ENCODE measurements at places on chromosomes 3 and 15.

GRCh38 chr3:38109580-38110313 is 27.2 kb downstream of the ACAA1 start:
- no peak for DNase-seq

GRCh38 chr15:99706557-99707303 is 26.5 kb downstream of the LYSMD4 start:
- DNase-seq, result no peak

- no peak for DNase-seq
Measured at GRCh38 chr15:74319596-74320351, 47.7 kb downstream of the CYP11A1 start.

DNA sequence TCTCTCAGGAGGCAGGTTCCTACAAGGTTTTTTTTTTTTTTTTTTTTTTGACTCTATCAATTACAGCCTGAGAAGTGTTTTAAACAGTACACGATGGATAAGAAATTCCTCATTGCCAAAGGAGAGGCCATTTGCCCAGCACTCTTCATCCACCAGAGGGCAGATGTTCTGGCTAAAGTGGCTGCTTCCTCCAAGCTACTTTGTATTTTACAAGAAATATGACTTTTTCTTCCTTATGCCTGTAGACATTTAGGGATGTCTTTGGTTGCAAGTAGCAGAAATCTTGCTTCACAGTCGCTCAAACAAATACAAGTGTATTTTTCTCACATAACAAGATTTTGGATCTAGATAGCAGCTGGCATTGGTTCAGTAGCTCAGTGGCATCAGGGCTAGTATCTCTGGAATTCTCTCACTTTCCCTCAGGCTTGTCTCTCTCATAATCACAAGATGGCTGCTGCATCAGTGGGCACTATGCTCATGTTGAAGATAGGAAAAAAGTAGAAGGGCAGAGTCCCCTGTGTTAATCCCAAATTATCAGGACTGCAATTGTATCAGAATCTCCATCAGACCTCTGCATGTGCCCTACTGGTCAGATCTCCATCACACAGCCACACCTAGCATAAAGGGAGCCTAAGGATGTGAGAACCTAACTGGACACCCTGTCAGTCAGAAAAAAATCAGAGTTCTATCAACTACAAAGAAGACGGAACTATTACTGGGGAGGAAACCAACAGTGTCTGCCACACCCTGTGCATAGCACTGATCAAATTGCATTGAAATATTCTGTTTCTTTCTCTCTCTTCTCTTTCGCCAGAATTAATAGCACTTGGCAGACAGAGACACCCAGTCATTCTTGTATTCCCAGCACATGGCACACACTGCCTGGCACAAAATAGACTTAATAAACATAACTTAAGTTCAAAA is 138.9 kb upstream of the COL8A1 start:
- no peak for DNase-seq

- DNase-seq, result no peak
Measured at GRCh38 chr15:80423215-80423614, 19.0 kb downstream of the ARNT2 start.

DNA sequence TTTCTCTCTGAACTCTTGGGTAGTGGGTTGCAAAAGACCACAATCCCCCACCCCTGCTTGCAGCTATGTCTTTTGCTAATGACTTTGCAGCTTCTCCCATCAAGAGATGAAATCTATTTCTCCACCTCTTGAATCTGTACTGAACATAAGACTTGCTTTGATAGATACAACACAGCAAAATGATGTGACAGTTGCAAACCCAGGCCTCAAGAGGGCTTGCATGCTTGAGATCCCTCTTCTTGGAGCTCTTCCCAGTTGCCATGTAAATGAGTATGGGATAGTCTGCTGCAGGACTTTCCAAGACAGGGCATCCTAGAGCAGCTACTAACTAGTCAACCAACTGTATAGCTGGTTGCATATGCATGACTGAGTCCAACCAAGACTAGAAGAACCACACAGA is 783.6 kb downstream of the PDCD6IP start:
- DNase-seq, result no peak

DNA sequence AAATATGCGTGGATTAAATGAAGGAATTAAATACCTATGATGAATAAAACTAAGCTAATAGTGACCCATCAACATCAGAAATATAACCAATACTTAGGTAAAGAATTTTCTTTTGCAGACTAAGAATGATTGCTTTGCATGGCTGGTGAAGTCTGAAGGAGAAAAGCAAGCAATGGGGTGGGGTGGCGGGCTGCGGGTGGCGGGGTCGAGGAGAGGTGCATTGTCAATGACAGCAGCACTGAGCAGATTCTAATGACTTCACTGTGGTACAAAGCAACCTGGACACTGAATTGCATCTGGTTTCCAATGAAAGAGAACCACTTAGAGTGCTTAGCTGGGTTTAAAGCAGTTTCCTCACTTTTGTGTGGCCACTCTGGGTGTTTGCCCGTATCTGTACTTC is 171.5 kb upstream of the IL12A start:
- no peak for DNase-seq

Measured in H54 (cell line).